HTR-8/SVneo (cell line): ENCODE measurements at places on chromosomes 11 and 22.

- DNase-seq: no peak
Observed at GRCh38 chr22:46863794-46864193, 101.3 kb downstream of the TBC1D22A start.

GRCh38 chr11:65634905-65635731 lies 2.8 kb upstream of the SIPA1 start:
- DNase-seq: no peak

- no peak for DNase-seq
Observed at GRCh38 chr11:15073361-15074205, at the start of gene CALCB. CALCB (plus strand) TSS chr11:15073593; CDS start chr11:15074719, 1,126 bp downstream.

GRCh38 chr11:130124096-130124495 lies 35.5 kb upstream of the ST14 start:
- peak; percentile 60 for DNase-seq

GRCh38 chr11:128621601-128622501 lies 34.5 kb upstream of the ETS1 start:
- peak; percentile 19 for DNase-seq

- no peak for DNase-seq
Observed at GRCh38 chr11:8250434-8250833, 13.2 kb downstream of the LMO1 start.

GRCh38 chr11:57815476-57815875 lies 53.9 kb downstream of the CTNND1 start:
- no peak for DNase-seq

DNA sequence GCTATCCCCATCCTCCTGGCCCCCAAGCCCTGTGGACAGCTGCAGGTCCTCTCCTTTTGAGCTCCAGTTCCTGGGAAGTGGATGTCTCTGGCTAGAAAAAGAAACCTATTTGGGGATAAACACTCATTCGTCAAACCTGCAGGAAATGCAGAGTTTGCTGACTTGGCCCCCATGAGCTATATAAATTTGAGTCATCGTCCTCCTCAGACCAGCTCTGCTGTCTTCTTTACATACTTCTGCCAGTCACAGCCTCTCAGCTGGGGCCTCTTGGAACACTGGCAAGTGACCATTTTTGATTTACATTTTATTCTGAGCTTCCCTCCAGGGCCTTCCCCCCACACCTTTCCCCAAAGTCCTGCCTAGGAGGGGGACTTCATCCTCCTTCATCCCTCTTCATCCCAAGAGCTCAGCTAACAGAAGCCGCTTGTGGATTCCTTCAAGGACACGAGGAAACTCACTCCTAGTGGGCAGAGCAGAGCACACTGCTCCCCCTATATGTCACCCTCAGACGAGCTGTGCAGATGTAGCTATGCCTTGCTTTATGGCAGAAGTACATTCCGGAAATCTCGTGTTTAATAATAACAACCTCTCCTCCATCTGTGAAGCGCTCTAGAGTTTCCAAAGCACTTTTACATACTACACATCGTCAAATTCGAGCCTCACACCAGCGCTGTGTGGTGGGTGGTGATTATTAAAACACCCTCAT lies 131.8 kb downstream of the FEZ1 start:
- no peak for DNase-seq

- no peak for DNase-seq
Observed at GRCh38 chr22:18058371-18059093, 19.3 kb upstream of the PEX26 start.

- DNase-seq: no peak
Observed at GRCh38 chr11:68455485-68455884, 5.1 kb upstream of the PPP6R3 start.

DNA sequence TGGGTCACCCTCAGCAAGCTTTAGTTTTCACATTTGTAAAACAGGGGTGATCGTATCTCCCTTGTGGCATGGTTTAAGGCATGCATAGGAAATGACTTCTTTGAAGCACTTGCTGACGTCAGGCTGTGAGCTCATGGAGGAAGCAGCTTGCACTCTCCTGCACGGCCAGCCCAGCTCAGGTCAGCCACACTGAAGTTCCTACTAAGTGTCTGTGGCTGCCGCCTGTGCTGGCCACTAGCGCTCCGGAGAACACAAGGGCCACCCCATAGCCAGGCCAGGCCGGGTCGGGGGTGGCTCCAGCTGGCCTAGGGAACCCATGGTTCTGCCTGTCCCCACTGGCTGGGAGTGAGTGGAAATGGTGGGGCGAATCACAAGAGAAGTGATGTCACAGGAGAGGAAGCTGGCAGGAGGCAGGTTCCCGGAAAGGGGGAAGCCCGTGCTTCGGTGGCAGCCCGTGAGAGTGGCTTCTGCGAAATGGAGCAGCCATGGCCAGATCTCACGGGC lies 28.2 kb downstream of the KCTD17 start:
- DNase-seq: no peak

DNA sequence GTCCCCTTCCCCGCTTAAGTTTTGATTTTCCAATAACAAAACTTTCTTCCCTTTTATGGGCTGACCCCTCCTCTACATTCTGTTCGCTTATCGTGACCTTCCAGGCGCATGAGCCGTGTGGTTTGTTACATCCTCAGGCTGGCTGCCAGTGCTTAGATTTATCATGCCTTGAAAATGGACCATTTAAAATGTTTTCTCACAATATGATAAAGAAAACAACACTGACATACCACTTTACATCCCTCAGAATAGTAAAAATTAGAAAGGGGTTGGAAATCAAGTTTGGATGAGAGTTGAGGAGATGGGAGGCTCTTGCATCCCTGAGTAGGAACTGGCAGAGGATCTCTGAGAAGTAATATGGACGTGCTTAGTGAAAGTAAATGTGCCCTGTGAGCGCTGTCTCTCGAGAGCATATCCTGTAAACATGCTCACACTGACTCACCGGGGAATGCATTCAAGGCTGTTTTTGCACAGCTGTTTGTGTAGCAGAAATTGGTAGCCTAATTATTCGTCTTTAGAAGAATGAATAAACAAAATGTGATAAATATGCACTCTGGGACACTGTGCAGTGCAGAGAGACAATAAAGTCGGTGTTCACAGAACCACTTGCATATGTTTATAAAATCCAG lies 17.1 kb upstream of the TOLLIP start:
- DNase-seq: no peak

- peak; percentile 88 for DNase-seq
Observed at GRCh38 chr22:42270510-42271190, at the start of gene TCF20. TCF20 (minus strand) TSS chr22:42270653; CDS start chr22:42215305, 55,348 bp downstream.

DNA sequence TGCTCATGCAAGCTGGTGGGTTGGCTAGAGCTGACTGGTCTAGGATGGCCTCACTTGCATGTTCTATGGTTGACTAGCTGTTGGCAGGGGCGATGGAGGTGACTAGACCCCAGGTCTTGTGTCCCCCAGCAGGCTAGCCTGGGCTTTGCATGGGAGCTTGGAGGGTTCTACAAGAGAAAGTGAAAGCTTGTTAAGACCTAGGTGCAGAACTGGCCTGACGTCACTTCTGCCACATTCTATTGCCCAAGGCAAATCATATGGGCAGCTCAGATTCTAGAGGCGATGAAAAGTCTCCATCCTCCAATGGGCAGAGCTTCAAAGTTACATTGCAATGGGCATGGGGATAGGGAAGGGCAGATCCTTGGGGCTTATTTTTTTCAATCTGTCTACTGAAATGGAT lies 170.9 kb downstream of the MIAT start:
- DNase-seq: no peak

GRCh38 chr11:111416231-111416960 lies 37.3 kb upstream of the POU2AF1 start:
- no peak for DNase-seq
